ENCODE measurements at places on chromosomes 16 and 17. TPM values are rescaled to one million over a fixed set of nuclear protein-coding genes. Genes with fewer than 3 reads are reported as not detected.

DNA sequence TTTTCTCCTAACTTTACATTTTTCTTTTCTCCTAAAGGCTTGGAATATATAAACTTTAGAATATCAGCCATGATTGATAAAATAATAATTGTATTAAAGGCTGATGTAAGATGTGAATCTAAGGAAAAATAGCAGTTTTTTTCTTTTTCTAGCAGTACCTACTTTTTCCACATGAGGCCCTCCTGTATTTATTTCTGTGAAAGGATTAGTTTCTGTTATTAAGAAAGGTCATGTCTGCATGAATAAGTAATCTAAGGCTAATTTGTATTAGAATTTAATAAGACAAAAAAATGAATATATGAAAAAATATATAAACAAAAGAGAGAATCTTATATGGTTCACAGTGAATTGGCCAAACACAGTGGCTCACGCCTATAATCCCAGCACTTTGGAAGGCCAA lies 85.3 kb downstream of the STXBP4 start:
- H3K36me3 ChIP-seq = peaks cover 14% of the 10 kb centered on the region
- no peak for DNase-seq
- no peak overlapping the region for H3K4me3 ChIP-seq

- no peaks in the 10 kb centered on the region for H3K27me3 ChIP-seq
- no peak for DNase-seq
- H3K4me3 ChIP-seq = no peak overlapping the region
- peaks cover 5% of the 10 kb centered on the region for H3K36me3 ChIP-seq
- H3K4me1 ChIP-seq = peaks cover 4% of the 10 kb centered on the region
Measured at GRCh38 chr16:81376880-81377279, 62.1 kb downstream of the GAN start.

GRCh38 chr16:73064212-73064993 lies 16.5 kb upstream of the ZFHX3 start:
- peak overlapping the region; percentile 80 for H3K4me3 ChIP-seq
- peaks cover 81% of the 10 kb centered on the region for H3K4me1 ChIP-seq
- DNase-seq = no peak

DNA sequence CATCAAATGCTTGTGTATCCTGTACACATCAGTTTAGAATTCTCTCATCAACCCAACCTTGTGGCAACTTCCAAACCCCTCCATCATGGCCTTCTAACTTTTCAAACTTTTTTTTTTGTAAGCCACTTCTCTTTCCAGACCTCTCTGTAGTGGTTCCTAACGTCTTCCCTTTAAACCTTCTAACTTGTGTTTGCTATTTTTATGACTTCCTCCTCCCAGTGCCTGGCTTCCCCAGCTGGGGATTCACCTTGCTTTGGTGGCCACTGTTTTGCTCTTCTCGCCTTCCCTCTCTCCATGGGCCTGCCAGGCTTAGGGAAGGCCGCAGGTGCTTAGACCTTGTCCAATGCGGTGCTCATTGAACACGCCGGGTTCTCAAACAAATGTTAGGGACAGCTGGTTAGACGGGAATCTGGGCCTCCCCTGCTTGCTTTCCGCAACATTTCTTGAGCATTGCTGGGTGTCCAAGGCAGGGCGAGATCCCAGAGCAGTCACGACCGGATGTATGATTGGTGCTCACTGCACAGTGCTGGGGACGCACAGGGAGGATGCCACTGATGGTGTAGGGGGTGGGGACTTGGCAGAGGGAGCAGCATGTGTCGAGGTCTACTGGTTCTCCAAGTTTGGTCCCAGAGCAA lies 1.1 kb upstream of the XYLT2 start:
- no peak overlapping the region for H3K27ac ChIP-seq
- peak overlapping the region; percentile 75 for H3K4me3 ChIP-seq
- peaks cover 38% of the 10 kb centered on the region for H3K4me1 ChIP-seq
- DNase-seq = no peak

- H3K4me1 ChIP-seq = peaks cover 39% of the 10 kb centered on the region
- H3K27ac ChIP-seq = peak overlapping the region; percentile 10
- peaks cover 3% of the 10 kb centered on the region for H3K27me3 ChIP-seq
- no peak for DNase-seq
Measured at GRCh38 chr16:75558846-75559401, 2.9 kb upstream of the TMEM231 start.

- H3K4me1 ChIP-seq = peaks cover 65% of the 10 kb centered on the region
- no peak overlapping the region for H3K27ac ChIP-seq
- H3K4me3 ChIP-seq = no peak overlapping the region
Measured at GRCh38 chr17:76635039-76635438, 8.5 kb downstream of the ST6GALNAC1 start.

DNA sequence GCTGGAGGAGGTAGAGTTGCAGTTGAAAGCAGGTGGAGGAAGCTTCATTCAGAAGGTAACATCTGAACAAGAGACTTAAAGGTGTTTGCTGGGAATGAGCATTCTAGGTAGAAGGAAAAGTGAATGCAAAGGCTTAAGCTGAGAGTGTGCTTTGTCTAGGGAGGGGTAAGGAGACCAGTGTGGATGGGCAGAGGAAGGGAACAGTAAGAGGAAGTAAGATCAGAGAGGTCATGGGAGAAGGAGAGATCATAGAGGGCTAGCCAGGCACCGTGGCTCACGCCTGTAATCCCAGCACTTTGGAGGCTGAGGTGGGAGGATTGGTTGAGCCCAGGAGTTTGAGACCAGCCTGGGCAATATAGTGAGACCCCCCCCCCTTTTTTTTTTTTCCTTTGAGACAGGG lies 3.3 kb downstream of the STX4 start:
- peaks cover 2% of the 10 kb centered on the region for H3K36me3 ChIP-seq
- H3K27me3 ChIP-seq = no peaks in the 10 kb centered on the region
- no peak for DNase-seq
- no peak overlapping the region for H3K27ac ChIP-seq
- H3K4me1 ChIP-seq = peaks cover 16% of the 10 kb centered on the region

GRCh38 chr17:58192612-58193011 lies at the start of gene EPX:
EPX (plus strand) TSS chr17:58192726; CDS start chr17:58192847, 121 bp downstream.
- no peaks in the 10 kb centered on the region for H3K36me3 ChIP-seq
- DNase-seq = no peak
- no peaks in the 10 kb centered on the region for H3K4me1 ChIP-seq

DNA sequence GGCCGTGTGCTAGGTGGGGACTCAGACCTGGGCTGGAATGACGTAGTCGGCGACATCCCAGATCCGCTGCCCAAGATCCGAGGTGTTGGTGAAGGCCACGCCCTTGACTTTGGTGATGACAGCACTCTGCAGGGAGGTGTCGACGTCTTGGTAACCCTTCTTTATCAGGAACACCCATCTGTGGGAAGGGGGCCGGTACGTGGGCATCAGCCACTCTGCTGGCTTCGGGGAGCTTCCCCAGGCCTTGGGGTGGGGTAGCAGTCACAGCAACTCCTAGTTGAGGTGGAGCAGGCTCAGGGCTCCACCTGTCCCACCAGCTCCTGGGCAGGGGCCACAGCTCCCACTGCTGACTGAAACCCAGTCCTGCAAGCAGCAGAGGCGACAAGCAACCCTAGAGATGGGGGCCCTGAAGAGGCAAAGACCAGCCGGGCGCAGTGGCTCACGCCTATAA lies 4.3 kb downstream of the P2RX5 start:
- no peak for DNase-seq
- H3K4me1 ChIP-seq = peaks cover 4% of the 10 kb centered on the region
- no peak overlapping the region for H3K4me3 ChIP-seq
- no peak overlapping the region for H3K27ac ChIP-seq
- no peaks in the 10 kb centered on the region for H3K36me3 ChIP-seq

Gene RAB40C
- total RNA-seq = 30.9 TPM

Gene PRSS27
- total RNA-seq = 7.8 TPM

Data from neural crest cell (in vitro differentiated cells).